ENCODE measurements at places on chromosomes 12 and 14.

DNA sequence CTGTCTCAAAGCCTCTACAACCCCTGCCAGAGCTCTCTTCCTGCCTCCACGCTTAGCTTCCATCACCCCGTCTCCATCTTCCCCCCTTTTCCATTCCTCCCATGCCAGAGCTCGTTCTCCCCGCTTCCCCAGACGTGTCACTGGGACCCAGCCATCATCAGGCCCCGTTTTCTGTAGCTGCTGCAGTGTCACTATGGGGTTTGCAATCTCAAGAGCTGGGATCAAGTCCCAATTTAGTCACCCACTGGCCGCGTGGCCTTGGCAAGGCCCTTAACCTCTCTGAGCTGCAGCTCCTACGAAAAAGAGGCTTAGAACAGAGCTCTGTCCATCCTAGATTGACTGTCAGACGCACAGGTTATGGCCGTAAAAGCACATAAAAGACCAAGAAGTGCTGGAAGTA lies 901 bp upstream of the FAIM2 start:
- no peak for DNase-seq

DNA sequence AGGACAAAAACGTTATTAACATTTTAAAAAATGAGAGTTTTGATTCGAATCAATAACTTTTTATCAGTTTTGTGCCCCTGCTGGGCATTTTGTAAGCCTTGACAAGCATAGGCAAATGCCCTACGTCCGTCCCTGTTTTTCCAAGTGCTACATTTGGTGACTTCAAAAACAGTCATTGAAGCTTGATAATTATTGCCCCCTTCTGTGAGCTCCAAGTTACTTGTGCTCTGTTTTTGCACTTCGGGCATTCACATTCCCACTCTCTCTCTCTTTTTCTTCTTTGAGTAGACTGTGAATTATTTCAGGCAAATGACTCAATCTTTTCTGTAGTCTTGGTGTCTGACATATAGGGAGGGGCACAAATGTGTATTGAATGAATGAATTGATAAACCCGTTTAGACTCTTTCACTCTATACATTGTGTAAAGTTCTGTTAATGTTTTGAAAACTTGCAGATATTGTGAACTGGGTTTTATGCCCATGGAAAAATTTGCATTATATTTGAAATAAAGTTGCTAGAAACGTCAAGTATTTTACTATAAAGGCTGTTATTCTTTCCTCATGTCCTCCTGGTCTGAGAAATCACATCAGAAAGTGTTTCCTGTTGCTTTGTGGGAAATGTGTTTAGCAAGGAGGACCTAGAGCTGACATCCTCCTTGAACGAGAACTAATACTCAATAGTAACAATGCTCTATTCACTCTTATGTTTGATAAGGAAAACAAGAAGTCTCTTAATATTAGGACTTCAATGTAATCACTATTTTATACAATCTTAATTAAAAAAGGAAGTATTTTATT lies 1.4 kb downstream of the APAF1 start:
- DNase-seq: no peak

- no peak for DNase-seq
Observed at GRCh38 chr12:49370539-49370938, 3.3 kb downstream of the SPATS2 start.

- no peak for DNase-seq
Observed at GRCh38 chr12:76883811-76884210, 5.0 kb upstream of the CSRP2 start.

DNA sequence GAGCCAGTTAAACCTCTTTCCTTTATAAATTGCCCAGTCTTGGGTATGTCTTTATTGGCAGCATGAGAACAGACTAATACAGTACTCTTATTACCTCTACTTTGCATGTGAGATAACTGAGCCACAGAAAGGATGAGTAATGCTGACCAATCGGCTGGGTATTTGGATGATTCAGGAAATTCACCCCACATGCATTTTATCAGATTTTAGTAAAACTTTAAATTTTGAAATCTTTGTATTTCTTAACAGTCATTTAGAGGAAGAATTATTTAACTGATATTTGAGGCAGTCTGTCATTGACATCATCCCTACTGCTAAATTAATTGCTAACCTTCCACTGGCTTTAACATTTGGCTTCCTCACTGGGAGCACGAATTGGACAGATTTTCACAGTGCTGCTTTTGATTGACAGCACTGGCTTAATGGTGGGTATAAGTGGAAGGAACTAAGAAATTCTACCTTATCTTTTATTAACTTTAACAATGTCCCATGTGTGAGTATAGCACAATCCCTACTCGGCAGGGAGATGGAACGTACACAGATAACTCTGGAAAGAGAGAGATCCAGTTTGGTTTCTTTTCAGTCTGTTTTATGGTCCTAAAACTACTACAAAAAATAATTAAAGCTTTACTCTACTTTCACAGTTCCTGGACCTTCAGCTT lies 261.0 kb downstream of the DACT1 start:
- DNase-seq: no peak
